ENCODE measurements at places on chromosomes 5 and 9.

DNA sequence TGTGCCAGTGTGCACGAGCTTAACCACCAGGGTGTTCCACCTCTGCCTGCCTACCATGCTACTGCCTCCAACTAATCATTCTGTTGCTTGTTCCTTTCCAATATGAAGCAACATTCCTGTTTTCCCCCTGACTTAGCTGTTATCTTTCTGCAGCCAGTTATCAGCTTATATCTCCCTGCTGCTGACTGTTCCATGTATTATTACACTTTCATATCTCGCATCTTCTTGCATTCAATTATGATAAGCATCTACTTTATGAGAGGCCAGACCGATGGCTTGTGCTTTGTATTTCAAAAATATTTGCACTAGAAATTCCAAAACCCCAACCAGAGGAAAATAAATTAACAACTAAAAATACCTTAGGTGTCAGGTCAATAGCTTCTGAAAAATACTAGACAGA is 394.0 kb upstream of the BRINP1 start:
- DNase-seq, result no peak

DNA sequence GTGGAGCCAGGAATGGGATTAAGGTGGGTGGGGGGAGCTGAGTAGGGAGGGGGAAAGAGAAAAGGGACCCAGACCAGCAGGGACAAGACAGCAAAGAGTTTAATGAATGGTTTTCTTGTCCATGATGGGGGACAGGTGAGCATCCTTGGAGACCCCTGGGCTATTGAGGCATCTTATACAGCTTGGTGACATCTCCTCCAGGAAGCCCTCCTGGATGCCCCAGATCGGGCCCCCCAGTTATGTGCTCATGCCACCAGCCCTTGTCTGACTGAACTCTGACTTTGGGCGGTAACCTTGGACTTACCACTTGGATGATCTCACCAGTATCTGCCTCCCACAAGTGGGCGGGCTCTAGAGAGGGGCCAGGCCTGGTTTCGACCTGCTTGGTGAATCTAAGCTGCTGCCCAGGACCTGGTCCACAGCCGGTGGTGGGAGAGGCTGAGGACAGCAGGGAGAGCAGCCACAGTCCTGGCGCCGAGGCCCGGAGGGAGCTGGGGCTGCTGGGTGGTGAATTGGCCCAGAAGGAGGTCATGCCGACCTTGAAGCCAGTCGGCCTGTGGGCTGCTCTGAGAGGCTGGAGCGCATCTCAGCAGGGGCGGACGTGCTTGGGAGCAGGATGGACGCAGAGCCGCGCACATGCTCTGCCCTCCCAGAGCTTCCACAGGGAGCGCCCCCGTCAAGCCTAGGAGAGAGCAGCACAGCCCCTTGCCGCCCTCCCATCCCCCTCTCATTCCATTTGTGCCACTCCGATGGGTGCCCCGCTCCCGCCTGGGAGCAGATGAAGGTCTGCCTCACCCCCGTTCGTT is 36.2 kb downstream of the UNC5A start:
- no peak for DNase-seq

DNA sequence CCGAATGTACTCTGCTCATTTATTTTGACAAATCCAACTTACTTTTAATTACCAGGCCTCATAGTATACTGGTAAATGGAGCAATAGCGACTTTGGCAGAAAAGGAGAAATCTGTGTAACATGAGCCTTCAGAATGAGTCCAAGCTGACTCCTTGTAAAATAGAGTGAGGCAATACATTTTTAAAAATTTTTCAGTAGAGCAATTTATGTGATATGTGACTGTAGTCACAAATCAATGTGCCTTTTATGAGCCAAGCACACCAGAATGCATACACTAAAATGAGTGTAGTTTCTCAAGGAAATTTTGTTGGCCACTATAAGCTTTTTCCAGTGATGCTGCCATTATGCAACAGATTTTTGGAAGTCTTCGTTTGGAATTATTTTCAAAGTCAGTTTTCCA is 73.8 kb downstream of the SNCAIP start:
- no peak for DNase-seq

- no peak for DNase-seq
Observed at GRCh38 chr5:119079318-119079921, 8.5 kb downstream of the DMXL1 start.

GRCh38 chr5:88806338-88806737 is 76.6 kb downstream of the MEF2C start:
- no peak for DNase-seq

DNA sequence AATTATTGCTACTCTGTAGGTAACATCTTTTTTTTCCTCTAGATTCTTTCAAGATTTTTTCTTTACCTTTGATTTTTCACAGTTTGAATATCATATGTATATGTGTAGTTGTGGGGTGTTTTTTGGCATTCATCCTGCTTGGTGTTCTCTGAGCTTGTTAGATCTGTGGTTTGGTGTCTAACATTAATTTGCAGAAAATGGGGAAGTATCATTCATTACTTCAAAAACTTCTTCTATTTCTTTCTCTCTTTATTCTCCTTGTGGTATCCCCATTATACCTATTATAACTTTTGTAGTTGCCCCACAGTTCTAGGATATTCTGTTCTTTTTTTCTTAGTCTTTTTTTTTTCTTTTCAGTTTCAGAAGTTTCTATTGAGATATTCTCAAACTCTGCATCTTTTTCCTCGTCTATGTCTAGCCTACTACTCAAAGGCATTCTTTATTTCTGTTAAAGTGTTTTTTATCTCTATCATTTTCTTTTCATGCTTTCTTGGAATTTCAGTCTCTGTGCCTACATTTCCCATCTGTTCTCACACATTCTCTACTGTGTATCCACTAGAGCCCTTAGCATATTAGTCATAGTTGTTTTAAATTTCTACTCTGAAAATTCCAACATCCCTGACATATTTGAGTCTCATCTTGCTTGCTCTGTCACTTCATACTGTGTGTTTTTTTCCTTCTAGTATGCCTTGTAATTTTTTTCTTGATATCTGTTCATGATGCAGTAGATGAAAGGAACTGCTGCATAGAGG is 60.1 kb upstream of the GNA14 start:
- no peak for DNase-seq
